GM12891 (cell line): ENCODE measurements at places on chromosomes 2 and 18.

- no peak for DNase-seq
Measured at GRCh38 chr2:10977003-10977402, 65.3 kb downstream of the KCNF1 start.

DNA sequence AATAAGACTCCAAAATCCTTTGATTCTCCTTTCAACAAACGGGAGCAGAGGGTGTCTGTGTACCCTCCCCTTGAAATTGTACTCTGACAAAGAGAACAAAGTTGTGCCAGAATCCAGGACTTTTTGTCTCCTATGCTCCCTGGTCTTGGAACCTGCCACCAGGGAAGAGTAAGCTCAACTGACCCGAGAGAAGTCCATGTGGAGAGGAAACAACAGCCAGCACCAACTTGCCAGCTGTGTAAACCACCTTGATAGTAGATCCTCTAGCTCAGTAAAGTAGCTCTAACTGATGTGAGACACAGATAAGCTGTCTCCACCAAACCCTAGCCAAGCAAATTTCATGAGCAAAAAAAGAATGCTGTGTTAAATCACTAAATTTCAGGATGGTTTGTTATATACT lies 46.9 kb downstream of the LNPK start:
- DNase-seq, result no peak

- DNase-seq, result no peak
Measured at GRCh38 chr2:165877565-165878550, 75.7 kb downstream of the TTC21B start.

DNA sequence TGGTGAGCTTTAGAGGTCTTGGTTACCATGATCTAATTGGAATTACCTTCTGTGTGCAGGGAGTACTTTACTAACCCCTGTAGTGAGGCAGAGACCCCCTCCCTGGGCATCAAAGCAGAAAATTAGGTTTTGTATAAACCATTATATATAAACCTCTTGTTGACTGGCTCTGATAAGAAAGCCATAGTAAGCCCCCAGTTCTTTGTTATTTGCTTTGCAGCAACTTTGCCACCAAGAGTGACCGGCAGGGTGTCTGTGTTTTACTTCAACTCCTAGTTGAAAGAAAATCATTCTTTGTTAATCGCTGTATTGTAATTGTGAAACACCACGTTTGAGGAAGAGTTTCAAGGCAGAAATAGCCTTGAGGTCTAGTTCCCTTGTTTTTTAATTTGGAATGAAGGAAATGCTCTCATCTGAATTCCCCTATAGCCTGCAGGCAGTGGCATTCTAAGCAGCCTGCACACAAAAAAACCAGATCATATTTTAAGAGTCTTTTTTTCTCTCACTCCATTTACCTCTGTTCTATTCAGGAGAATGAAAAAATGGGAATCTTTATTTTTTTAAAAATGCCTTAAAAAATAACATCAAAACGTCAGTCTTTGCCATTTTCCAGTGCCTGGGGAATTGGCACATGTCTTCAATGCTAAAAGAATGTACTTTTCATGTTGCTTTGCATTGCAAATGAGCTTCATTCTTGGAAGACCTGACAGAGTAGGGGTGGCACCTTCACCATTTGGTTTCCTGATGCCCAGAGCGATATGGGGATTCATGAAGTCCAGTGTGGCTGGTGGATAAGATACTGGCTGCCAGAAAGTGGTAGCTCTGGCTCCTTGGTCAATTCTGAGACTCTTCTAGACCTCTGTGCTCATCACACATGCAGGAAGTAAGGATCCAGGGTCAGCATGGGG lies 338.1 kb downstream of the SLC4A3 start:
- no peak for DNase-seq

DNA sequence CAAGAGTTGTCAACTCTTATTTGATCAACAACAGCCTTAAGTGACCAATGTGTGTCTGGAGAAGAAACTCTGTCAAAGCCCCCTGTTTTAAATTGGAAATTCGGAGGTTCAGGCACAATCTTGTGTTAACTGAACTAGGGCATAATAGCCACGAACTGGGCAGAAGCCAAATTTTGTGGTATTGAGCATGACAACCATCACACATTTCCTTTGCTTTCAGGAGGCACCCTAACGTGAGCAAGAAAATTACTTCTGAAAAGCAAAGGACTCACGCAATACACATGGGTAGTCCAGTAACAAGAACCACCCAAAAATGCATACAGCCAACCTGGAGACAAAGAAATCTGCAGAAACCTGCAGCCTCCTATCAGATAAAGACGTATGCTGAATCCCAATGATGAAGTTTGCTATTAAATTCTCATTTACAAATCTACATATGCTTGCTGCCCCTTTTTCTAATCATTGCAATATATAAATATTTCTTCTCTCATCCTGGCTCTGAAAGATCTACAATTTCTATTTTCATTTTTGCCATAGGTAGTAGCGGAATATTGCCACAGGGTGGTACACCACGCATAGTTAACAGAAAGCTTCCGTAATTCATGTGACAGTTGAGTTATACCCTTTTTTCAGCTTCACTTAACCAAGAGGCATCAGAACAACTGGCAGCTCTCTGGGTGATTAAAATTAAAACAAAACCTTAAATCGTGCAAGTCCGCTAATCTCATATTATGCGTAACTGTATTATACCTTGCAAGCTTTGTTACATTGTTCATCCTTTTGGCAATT lies 495.8 kb downstream of the NRXN1 start:
- DNase-seq, result no peak

GRCh38 chr18:48961547-48961946 lies 10.8 kb upstream of the SMAD7 start:
- no peak for DNase-seq

DNA sequence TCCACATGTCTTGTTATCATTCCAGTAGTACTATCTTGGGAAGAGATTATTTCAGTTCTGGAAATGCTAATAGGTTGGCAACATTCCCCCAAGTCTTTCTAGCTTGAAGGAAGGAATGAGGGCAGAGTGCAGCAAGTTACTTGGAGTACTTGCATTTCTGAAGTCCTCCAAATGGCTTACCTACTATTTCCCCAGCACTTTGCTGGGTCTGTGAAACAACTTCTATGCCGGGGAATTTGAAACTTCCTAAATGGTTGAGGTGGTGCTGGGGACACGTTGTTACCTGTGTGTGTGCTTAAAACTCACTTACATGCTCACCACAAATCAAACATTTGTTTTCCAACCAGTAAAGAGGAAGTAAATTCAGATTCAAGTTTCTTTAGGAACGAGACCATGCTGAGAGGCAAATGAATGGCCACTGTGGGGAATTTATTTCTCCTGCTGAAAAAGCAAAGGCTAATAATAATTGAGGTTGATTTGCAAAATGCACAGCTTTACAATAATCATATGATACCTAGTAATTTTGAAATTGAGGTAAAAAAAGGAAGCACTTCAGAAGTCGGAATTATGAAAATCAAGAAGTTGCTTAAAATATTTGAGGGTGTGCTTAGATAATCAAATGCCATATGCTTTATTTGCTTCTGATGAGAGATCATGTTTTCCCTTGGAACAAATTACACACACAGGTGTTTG lies 1167.7 kb upstream of the ZEB2 start:
- no peak for DNase-seq

DNA sequence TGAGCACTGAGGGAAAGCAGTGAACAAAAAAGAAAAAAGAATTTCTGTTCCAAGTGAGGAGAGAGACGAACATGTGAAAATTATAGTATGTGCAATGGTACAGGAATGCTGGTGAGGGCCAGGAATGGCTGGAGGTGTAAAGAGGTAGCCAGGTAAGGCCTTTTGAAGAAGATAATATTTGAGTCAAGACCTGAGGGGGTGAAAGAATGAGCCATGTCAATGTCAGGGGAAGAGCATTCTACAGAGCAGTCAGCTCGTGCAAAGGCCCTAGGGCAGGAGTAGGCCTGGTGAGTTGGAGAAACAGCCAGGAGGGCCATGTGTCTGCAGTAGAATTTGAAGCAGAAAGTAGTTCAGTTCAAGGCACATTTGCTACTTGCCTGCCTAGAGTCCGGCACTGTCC lies 12.4 kb upstream of the RPL31 start:
- DNase-seq, result no peak

- DNase-seq, result no peak
Measured at GRCh38 chr2:36676364-36676763, 20.1 kb upstream of the VIT start.

GRCh38 chr2:24766609-24767008 lies 26.6 kb downstream of the PTRHD1 start:
- no peak for DNase-seq

- DNase-seq, result no peak
Measured at GRCh38 chr2:191167766-191168165, 17.0 kb upstream of the STAT4 start.

- no peak for DNase-seq
Measured at GRCh38 chr18:3054780-3055179, 41.8 kb upstream of the LPIN2 start.

- DNase-seq, result no peak
Measured at GRCh38 chr2:173720306-173720705, 244.9 kb downstream of the SP3 start.

DNA sequence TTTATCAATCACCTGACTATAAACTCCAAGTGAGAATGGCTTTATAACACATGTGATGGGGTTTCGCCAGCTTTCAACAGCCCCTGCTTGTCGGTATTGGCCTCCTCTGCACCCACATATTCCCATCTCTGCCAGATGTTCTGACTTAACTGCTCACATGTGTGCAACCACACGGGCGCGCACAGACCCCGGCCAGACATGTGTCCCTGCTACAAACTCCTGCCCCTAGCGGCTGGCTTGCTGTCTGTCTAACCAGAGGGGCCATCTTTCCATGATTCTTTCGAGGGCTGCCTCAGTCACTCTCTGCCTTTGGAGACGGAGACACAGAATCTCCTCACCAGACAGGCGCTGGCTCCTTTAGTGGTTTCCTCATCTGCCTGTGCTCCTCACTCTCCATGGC lies 15.3 kb downstream of the STON1 start:
- DNase-seq, result no peak

- no peak for DNase-seq
Measured at GRCh38 chr2:218329027-218329825, 27.4 kb upstream of the CATIP start.

DNA sequence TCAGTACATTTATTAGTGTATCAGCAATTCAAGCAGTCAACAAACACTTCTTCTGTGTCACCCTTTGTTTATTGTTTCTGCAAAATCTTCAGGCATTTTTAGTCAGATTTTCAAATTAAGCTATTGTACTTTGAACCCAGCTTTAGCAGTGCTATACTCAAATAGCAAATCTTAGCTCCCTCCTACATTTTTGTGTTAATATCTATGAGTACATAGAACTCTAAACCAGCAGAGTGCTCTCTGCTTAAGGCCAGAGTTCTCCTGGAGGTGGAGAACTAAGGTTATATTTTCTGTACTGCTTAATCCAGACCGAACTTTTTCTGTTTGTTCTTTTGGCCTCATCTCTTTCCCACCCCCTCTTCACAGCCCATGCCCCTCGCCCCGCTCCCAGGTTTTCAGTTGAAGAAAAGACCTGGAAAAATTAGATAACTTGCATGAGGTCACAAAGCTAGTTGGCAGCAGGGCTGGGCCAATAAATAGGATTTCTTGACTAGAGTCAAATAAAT lies 29.2 kb upstream of the SCN1A start:
- DNase-seq, result no peak

- no peak for DNase-seq
Measured at GRCh38 chr2:68932402-68932801, 20.3 kb downstream of the GKN2 start.

DNA sequence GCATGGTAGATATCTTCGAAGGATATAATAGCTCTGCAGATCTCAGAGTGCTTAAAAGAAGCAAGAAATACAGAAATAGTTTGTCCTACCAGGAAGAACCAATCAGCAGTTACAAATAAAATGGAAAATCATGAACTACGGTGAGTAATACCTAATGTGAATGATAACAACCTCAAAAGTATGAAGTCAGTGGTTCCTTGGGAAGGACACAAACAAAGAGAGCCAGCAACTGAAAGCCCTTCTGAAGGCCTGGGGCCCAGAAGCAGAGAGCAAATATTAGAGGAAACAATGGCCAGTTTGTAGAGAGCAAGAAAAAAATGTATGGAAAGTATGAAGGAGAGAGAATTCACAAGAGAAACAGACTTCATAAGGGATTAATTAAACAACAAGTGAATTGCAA lies 226.8 kb upstream of the CHST9 start:
- no peak for DNase-seq

- DNase-seq, result no peak
Measured at GRCh38 chr2:170276056-170276455, 98.1 kb downstream of the MYO3B start.

DNA sequence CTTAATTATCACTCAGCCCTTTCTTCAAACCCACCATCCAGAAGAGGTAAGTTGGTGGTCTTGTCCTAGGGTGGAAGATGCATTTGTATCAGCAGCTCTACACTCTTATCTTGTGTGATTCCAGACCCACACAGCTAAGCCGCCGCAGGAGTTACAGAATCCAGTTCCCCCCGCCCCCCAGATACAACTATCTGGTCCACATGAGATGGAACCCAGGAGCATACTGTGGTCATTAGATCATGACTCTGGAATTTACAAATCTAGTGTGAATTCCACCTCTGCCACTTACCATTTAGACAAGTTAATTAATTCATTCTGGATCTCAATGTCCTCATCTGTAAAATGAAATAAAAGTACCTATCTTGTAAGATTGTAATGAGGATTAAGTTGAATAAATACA lies 486.4 kb downstream of the BCL11A start:
- DNase-seq, result no peak

GRCh38 chr2:71157124-71157793 lies 26.8 kb downstream of the MPHOSPH10 start:
- DNase-seq, result peak; percentile 39

GRCh38 chr2:217988840-217989204 lies 14.0 kb downstream of the TNS1 start:
- DNase-seq, result no peak

- no peak for DNase-seq
Measured at GRCh38 chr2:47024046-47024445, 108.4 kb upstream of the MCFD2 start.

GRCh38 chr2:29309090-29310029 lies 194.1 kb downstream of the CLIP4 start:
- DNase-seq, result peak; percentile 30

DNA sequence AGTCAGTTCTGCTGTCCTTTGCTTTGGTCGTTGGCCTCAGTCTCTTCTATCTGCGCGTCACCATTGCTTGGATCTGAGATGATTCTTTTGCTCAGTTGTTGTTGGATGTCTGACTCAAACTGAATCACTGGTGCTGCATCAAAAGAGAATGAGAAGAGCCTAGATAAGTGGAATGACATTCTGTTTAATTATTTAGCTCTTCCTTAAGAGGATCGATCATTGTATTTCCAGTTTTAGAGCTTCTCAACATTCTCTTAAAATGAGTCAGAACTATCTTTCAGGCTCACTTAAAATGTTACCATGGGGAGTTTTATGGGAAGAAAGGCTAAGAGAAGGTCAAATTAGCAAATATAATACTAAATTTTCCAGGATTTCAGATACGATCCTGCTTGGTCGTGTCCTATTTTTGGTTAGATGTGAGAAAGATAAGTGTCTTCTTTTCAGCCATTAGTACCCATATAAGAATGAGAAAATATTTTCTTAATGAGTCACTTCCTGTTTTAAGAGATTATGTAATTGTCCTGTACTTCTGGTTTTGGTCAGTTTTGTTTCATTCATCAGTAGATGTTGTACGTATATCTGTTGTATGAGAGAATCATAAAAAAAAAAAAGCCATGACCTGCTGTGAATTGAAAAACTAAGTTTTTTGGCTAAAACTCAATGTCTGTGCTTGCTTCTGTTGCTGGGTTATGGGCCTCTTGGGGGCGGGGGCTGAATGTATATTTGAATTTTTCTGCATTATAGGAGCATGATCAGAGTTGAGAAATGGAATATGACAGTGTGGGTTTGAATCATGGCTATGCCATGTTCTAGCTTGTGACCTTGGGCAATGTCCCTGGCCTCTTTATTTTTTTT lies 31.6 kb upstream of the CASP10 start:
- no peak for DNase-seq

GRCh38 chr2:21422050-21422449 lies 298.3 kb downstream of the TDRD15 start:
- DNase-seq, result peak; percentile 17
